NCI-H2227 treated with DMSO at 0.1 percent for 48 hours (cell line): ENCODE measurements at places on chromosomes 3 and 15.

DNA sequence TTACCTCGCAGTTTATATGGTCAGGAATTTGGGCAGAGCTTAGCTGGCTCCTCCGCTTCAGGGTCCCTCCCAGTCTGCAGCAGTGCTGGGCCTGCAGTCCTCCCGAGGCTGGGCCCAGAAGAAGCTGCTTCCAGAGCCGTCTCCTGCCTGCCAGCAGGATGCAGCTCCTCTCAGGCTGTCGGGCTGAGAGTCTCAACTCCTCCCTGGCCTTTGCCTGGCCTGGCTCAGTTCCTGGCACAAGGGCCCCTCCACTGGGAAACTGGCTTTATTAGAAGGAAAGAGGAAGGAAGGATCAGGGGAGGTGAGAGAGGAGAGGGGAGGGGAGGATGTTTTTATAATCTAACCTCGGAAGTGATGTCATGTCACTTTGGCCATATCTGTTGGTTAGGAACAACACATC lies 72.8 kb downstream of the GABRG3 start:
- DNase-seq = no peak

DNA sequence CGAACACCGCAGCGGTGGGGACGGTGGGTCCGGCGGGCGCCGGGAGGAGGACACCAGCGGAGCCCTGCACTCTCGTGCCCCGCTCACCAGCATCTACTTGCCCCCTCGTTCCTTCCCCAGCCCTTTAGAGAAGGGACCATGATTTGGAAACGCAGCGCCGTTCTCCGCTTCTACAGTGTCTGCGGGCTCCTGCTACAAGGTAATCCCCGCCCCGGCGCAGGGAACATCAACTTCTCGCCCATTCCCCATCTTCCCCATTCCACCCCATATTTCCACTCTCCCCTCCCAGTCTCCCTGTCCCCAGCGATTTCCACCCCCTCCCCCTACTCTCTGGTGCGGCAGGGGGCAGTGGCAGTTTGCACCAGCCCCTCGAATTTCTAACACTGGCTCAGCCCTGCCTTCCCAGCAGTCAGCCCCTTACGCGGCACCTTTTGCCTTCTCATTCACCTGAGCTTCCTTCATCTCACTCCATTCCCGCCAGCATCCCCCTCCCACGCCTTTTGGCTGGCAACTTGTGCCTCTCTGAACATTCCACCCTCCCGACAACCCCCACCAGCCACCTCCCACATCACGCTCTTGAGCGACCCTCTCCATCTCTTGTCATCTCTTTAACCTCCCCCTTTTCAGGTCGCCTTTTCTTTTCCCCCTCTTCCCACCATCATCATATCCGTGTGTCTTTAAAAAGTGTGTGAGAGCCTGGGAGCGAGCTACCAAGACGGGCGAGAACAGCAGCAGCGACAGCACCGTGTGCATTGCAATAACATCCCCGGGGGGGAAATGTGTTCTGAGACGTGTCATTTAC lies 882 bp downstream of the CADM2 start:
- no peak for DNase-seq

- DNase-seq = no peak
These were observed 86.1 kb downstream of the LIPC start for GRCh38 chr15:58517682-58518525.

DNA sequence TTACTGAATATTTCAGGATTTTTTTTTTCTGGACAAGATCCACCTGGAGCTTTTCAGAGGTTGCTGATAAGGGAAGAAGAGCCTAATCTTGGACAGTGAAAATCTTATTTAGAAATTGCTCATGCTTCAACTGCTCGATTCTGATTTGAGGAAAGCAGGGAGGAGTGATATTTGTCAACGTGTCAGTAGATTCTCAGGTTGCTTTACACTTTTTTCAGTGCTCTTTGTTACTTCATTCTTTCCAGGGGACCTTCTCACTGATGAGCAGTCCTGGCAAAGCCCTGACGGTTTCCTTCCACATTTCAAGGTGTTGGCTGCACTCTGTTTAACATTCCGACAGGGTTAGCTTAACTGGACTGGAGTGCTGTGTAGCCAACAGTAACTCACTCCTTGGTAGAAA lies 24.1 kb upstream of the RARB start:
- DNase-seq = no peak

GRCh38 chr3:147544290-147544689 lies 135.1 kb downstream of the ZIC1 start:
- DNase-seq = no peak

DNA sequence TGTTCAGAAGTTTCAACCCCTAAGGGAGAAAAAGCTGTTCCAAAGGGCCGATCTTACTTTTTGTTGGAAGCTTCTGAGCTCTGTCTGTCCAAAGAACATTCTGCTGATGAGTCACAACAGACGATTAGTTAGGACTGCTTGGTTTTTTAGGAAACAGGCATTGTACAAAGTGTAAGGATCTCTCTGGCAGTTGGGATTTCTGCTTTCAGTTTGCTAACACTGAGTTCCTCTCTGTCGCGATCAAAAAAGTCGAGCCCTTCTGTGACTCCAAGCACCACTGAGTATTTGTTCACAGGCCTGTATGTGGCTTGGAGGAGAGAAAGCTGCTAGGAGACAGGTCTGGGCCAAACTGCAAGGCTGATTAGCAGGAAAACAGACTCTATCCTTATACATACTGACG lies 91.8 kb upstream of the PFN2 start:
- DNase-seq = no peak

DNA sequence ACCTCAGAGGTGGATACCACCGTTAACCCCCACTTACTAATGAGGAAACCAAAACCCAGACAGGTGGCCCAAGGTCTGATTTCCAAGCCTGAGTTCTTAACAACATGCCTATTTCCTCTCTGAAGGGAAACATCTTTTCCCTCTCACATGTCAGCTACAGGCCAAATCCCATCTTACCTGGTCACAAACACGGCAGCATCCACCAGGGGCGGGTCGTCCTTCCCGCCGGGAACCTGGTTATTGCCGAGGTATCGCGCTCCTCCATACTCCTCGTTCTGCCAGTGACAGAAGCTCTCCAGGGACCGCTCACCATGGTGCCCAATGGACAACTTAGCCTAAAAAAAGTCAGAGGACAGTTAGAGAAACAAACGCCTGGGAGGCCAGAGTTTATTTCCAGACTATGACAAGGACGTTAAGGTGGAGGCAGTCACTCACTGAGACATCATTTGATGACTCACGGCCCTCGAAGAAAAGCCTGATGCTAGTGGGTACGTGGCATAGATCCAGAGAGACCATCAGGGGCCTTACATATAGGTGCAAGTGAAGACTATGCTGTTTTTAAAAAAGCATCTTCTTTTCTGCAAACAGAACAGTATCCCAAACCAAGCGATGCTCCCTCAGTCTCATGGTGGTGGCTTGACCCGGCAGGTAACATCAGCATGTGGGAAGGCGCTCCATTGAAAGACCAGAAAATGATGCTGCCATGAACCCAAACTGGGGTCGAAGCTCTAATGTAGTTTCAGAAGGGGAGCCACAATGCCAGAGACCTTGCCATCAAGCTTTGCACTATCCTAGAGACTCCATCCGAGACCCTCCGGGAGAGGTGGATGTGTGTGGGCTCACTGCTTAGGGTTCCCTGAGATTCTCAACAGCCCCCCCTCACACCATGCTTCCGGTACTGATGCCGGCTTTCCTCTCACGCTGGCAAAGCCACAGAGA lies 80.2 kb downstream of the ADAMTS17 start:
- no peak for DNase-seq

- DNase-seq = no peak
These were observed 492.7 kb downstream of the AGBL1 start for GRCh38 chr15:86572368-86572841.

GRCh38 chr3:54232618-54233017 lies 110.3 kb downstream of the CACNA2D3 start:
- DNase-seq = no peak

DNA sequence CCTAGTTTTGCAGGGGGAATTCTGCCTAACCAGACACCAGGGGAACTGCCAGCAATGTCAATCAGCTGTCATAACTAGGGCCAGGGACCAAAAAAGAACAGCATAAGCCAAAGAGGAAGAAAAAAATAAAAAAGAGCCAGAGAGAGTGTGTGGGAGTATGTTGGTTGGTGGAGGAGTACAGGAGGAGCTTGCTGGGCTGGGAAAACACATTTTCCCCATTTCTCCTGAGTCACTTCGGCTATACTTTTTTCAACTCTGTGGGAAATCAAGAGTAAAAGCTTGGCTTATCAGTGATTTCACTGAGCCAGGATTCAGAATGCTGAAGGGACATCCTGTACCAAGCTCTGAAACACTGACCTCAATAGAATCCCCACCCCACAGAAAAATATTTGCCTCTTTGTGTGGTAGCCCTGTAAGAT lies 144.7 kb upstream of the DPH6 start:
- no peak for DNase-seq

DNA sequence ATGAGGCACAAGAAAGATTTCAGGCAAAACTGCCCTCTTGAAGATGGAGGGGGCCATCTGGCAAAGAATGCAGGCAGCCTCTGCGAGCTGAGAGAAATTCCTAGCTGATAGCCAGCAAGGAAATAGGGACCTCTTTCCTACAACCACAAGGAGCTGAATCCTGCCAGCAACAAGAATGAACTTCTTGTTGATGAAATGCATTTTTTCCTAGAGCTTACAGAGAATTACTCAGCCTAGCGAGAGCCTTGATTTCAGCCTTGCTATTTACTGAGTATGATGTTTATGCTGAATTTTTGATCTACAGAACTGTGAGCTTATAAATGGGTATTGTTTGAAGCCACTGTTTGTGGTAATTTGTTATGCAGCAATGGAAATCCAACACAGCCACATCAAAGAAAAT lies 148.5 kb upstream of the NAALADL2 start:
- no peak for DNase-seq

GRCh38 chr15:74773731-74774252 lies 8.1 kb upstream of the CSK start:
- DNase-seq = no peak

DNA sequence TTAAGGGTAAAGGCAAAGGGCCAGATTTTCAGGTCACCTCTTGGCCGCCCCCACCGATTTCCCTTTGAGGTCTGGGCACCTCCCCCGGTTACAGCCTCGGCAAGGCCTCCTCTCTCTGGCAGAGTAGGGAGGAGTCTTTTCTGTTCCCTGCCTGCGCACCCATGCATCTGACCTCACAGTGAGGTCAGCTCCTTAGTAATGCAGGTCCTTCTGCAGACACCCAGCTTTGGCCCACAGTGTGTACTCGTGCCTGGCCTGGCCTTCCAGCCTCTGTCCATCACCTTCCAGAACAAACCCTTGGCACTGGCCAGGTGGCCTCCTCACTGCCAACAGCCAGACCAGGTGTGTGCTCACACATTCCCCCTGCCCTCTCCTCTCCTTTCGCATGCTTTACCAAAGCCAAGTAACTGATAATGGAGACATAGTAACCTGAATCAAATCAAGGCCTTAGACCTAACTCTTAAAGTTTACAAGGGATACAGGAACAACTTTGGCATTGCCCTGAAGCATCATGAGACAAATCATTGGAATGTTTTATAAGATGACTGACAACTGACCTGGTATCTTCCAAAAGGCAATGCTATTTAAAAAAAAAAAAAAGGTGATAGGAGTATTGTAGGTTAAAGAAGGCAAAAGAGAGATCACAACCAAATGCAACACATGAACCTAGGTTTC lies 61.3 kb downstream of the CORO2B start:
- no peak for DNase-seq

DNA sequence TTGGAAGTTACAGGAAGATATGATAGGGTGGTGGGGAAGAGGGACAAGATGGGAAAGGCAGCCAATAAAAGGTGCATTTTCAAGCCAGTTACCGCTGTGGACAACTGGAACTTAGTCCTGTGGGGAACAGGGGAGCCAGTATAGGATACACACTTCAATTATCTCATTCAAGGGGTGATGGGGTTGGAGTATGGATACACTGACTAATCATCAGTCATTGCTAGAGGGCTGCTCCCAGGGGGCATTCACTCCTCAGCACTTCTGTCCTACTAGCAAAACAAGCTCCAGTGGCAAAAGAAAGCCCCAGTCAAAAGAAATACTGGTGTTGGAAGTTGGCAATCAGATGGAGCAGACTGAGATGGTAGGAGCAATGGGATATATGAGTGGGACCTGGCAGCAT lies 183.4 kb upstream of the GADL1 start:
- DNase-seq = no peak

DNA sequence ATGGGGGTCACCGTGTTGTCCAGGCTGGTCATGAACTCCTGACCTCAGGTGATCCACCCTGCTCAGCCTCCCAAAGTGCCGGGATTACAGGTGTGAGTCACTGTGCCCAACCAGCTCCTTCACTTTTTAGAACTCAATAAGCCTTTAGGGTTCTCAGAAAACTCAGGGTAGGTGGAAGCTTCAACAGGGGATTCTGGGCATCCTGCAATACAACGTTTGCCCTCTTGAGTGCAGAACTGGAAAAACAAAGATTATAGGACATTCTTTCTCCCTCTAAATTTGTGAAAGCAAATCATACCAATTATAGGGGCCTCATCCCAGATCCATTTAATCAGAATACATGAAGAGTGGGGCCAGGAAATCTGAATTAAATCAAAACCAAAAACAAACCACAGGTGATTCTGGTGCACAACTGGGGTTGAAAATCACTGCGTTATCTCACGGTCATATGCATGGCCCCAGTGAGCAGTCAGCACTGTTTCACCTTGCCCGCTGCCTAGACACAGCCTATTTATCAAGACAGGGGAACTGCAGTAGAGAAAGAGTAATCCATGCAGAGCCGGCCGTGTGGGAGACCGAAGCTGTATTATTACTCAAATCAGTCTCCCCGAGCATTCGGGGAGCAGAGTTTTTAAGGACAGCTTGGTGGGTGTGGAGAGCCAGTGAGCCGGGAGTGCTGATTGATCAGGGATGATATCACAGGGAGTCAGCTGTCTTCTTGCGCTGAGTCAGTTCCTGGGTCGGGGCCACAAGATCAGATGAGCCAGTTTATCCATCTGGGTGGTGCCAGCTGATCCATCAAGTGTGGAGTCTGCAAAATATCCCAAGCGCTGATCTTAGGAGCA lies 58.4 kb downstream of the TMEM44 start:
- DNase-seq = no peak

- no peak for DNase-seq
These were observed 118.5 kb downstream of the IQCH start for GRCh38 chr15:67372986-67373675.

GRCh38 chr15:23081271-23081670 lies 41.9 kb upstream of the TUBGCP5 start:
- DNase-seq = no peak

DNA sequence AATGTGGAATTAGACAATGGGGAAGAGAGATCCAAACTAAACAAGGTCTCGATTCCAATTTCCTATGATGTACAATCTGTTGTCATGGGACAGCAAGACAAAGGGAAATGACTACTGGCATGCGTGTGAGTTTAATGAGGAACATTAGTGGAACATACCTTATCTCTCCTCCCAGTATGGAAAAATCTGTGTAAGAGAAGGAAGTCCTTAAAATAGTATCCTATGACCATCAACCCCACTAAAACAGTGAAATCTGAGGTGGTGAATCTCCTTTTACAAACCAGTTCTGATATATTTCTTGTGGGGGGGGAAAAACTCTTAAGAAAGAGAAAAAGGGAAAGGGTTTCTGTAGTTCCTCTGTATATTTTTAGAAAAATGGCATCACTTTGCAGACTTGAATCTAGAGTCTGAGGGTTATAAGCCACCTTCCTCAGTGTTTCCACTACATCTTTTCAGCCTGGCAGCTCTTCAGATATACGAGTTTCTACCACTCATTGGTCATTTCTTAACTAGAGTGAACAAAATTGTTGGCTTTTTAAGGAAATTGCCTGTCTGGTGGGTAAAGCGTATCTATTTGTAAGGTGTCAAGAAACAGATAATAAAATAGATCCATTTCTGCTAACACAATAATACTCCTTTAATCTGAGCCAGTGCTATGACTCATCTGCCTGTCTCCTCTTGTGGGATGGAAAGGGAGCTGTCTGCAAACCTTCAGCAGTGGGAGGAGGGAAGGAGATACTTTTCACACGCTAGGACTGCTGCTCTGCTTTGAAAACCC lies 3.0 kb upstream of the TNFAIP8L3 start:
- no peak for DNase-seq
